ENCODE measurements at places on chromosomes 2 and 18.

- no peak for DNase-seq
These were observed 13.7 kb downstream of the RAPGEF4 start for GRCh38 chr2:172749388-172749787.

- DNase-seq: no peak
These were observed 22.2 kb downstream of the KCNG2 start for GRCh38 chr18:79819968-79820351.

DNA sequence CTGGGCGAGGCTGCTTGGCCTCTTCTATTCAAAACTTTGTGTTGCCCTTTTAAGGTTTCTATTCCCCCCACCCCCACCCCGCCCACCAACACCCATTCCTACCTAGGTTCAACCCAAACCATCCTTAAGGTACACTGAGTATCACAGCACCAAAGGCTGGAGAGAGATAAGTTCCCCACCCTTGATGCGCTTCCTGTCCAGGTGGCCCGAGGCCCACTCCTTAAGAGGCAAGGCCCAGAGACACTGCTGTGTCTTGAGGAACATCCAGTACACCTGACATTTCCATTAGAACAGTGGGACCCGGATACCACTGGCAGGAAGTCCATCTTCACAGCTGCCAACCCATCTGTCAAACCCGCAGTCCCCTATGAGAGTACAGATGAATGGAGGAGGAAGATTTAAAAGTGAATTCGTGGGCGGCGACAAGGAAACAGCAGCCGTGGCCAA, 277 bp upstream of the INPP1 start:
- no peak for DNase-seq

DNA sequence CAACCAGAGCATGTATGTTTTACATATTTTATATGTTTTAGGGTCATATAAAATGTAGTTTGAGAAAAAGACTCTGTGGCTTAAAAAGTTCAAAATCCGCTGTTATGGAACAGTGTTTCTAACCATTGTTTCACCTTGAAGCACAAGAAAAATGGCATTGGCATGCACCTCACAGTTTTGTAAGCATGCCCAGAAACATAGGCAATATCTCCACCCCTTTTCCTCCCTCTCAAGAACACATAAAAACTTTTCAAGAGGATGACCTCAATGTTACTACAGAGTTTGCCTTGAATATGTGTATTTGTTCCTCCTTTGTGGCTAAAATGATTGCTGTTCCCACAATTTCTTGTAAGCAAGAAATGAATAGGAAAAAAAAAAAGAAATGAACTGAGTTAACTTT, 29.3 kb upstream of the SLC40A1 start:
- no peak for DNase-seq

GRCh38 chr2:37947306-37947705, 22.2 kb downstream of the RMDN2 start:
- DNase-seq: no peak

DNA sequence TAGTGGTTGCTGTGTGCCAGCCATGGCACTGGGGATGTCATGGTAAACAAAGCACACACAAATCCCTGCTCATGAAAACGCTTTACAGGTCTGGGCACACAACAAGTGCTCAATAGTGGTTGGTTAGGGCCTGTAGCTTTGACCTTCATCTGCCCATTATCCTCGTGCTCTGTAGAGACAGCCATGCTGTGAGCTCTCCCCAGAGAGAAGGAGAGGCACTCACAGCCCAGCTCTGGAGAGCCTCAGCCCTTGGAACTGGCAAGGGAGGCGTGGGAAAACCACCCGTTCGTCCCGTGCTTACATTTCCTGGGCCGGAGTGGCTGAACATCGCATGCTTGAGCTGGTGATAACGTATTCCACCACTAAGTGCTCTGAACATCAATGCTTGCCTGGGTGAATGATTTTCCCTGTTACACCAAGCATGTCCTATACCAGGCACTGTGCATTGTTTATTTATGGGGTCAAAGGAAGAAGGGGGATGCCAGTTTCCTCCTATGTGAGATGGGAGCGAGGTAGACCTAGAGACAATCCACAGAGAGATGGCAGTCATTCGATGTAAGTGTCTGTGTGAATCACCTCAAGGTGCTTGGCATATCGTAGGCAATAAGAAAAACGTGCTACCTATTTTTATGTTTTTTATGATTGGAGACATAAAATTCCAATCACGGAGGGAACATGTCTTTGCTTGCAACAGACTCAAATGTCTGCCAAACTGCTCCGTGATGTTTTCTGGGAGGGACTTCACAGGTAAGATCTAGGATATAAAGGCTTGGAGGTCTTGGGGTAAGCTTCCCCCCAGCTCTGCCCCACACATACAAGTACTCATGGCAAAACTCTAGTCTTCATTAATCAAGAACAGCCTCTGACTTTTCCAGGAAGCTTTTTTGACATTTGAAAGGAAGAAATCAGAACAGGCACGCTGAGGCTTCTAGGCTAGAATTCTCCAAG, 75.5 kb downstream of the DDX1 start:
- no peak for DNase-seq

DNA sequence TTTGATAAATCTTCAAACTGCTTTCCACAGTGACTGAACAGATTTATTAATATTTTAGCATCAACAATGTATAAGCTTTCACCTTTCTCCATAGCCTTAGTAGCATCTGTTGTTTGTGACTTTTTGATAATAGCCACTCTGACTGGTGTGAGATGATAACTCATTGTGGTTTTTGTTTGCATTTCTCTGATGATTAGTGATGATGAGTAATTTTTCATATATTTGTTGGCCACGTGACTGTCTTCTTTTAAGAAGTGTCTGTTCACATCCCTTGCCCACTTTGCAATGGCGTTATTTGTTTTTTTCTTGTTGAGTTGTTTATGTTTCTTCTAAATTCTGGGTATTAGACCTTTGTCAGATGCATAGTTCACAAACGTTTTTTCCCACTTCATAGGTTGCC, 952.9 kb downstream of the TRIB2 start:
- DNase-seq: no peak

DNA sequence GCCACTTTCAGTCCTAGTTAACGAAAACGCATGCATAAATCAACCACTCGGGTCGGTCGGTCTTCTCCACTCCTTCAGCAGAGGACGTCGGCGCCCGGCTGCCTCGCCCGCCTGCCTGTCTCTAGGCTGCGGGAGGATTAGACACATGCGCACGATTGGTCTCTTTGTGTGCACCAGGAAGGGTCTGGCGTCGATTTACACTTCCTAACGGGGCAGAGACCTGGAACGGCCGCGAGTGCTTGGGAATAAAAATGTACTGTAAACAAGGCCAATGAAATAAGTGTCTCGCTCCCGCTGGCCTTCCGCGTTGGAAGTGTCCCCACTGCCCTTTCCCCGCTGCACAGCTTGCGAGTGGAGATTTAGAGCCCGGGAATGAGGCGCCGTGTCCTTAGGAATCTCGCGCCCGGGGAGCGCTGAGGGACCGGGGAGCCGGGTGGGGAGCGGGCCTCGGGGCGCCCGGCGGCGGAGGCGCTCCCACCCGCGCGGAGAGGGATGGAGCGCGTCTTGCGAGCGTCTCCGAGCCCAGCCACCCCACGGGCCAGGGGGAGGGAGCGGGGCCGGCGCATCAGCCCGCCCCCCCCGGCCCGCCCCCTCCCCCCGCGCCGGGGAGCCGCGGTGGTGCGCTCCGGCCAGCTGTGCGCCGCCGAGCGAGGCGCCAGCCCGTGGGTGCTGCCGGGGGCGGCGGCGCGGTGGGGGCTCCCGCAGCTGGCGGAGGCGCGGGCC, at the start of gene DOK6:
Gene DOK6, plus strand, starts transcription at position 636 of the 723 bp plus-strand sequence.
- DNase-seq: no peak

DNA sequence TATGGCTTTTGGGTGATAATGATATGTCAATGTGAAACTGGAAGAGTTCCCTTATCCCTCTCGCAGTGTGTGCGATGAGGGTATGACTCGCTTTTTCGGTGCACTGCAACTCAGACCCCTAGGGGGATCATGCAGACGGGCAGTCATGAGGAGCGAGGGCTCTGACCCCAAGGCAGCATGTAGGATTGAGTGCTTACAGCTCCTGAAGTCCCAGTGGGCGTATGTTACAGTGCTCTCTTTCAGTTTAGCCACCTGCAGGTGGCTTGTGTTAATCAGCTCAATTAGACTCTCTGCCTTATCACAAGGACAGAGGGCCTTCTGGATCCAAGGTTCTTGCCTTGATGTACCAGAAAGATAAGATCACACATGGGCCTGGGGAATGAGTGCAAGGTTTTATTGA, 1269.9 kb upstream of the GYPC start:
- DNase-seq: no peak

GRCh38 chr2:88658326-88658725, 31.1 kb upstream of the EIF2AK3 start:
- DNase-seq: no peak

DNA sequence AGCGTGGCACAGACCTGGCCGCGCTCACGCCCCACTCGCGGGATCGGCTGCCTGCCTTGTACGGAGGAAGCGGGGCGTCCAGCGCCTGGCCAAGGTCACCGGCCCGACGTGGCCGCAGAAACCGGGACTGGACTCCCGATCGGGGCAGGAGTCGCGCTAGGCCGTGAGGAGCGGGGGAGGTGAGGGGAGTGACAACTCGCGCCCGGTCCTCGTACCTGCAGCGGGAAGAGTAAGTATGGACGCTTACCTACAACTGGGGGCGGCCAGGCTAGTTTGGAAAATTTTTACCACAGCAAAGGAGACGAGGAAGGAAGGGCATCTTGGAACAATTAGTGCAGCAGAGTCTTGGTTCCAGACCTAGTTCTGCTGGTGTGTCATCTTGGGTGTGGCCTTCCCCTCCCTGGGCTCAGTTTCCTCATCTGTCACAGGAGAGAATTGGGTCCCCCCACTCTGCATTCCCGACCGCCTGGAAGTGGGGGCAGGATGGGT, 693 bp downstream of the UBE2F start:
- no peak for DNase-seq

DNA sequence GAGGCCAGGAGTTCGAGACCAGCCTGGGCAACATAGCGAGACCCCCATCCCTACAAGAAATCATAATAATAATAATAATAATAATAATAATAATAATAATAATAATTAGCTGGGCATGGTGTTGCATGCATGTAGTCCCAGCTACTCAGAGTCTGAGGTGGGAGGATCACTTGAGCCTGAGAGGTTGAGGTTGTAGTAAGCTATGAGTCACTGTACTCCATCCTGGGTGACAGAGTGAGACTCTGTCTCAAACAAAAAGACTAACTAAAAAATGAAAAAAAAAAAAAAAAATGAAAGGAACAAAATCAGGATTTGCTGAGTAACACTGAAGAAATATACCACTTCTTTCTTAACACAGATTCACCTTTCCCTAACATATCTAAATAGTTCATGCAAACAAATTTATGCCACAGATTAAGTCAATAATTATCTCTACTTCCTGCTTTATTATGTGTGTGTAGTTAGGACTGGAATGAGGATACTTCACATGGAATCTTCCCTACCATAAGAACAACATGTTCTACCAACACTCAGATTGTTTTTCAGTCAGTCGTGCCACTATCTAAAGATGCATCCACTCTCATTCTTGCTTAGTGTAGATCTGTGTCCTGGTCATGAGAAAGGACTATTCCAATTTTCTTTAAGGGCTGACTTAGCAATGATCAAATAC, 928.7 kb downstream of the SLC4A3 start:
- no peak for DNase-seq

DNA sequence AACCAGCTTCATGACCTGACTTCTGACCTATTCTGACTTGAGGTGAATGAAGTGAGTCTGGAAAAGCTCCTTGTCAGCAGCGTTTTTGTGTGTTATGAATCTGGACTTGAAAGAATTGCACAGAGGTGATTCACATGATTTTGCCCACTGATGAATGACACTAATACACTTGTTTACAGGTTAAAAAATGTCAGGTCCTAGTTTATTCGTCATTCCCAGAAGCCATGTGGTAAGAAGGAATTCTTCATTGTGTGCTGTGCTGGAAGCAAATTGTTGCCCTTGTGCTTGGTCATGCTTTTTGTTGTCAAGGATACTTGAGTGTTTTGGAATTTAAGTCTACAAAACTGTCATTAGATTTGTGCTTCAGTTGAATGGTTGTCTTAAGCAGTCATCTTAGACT, 15.5 kb downstream of the SEC11C start:
- DNase-seq: no peak

GRCh38 chr2:145207884-145208283, 688.0 kb upstream of the ZEB2 start:
- DNase-seq: no peak

DNA sequence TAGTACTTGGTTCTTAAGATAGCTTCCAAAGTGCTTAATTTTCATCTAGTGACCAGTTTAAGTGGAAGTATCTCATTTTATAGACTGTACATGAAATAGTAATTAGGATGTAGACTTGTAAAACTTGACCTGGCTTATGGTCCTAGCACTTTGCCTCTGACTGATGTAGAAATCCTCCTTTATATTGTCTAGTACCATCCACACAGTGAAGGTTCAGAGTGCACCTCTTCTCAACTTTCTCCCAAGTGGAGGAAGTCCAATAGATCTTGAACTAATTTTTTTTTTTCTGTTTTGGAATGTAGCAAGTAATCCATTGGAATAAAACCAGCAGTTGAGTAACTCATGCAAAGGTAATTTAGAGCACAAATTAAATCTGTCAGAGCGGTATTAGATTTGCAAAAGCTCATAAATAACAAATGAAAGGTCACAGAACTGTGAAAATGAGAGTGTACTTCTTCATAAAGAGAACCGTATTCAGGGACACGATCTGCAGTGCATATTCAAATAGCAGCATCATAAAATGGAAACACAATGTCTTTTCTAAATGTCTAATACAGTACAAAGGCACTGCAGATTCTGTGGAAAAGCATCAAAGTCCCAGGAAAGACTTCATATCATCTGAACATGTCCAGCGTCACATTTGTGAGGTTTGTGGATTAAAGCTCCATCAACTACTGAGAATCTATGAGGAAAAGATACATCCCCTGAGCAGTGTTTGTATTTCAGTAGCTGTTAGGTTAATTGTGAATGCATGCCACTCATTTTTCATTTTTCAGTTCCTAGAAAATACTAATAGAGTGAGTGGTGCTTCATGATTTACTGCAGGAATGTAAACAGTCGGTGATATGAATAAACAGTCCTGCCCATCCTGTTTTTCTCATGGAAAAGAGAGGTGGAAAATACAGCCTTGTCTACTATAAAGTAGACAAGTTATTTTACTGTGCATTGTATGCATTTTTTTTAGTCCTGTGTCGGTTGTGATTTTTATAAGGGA, 100.7 kb downstream of the LYPD6 start:
- no peak for DNase-seq

GRCh38 chr2:43402452-43402937, 176.1 kb upstream of the ZFP36L2 start:
- DNase-seq: no peak

- no peak for DNase-seq
These were observed 283.1 kb downstream of the CPS1 start for GRCh38 chr2:210839450-210839849.

- DNase-seq: no peak
These were observed 289.8 kb upstream of the SPRED2 start for GRCh38 chr2:65722028-65722778.

GRCh38 chr2:61536180-61536571, 2.0 kb downstream of the XPO1 start:
- DNase-seq: no peak

DNA sequence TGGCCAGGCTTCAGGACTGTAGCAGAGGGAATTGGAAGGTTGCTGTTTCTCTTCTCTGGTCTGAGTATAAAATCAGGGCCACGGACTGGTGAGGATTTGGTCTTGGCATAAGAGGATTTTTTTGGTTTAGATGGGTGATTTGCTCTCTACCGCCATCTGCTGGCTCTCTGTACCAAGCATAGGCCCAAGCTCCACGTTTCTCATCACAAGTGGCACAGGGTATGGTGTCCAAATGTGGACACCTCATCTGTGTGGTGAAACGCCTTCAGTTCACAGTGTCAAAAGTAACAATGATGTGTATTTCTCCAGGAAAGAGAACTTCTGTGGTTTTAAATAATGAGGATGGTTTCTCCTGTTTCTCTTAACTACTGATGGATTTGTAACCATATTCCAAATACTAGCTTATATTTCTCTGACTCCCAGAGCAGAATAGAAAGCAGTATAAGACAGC, 115.1 kb downstream of the EML6 start:
- peak; percentile 21 for DNase-seq

Data from stimulated activated CD4-positive, alpha-beta T cell treated with anti-CD3 and anti-CD28 coated beads, TNF-alpha, amount 100 ng/mL, for 48 hours (primary cell).